ENCODE measurements at places on chromosomes 1 and 21. TPM values are rescaled to one million over a fixed set of nuclear protein-coding genes. Genes with fewer than 3 reads are reported as not detected.

DNA sequence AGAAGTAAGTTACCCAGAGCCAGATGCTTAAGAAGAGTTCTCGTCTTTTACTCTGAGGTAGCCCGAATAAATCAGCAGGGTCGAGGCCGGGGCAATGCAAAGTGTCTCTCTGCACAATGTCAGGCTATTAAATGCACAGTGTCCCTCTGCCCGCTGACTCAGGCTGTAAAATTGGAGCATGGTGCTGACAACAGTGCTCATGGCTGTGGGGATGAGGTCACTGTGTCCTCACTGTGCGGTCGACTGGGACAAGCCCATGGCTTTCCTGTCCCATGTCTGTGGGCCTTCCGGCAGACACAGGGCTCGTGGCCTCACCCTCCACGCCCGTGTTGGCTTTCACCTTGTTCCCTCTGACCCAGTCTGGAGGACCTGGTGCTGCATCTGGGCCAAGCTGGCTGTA is 14.6 kb upstream of the SLC2A1 start:
- DNase-seq: no peak

The LCE1A gene
- not detected for polyA plus RNA-seq

- DNase-seq: peak; percentile 74
These were observed 52.4 kb upstream of the GPR157 start for GRCh38 chr1:9181176-9181906.

DNA sequence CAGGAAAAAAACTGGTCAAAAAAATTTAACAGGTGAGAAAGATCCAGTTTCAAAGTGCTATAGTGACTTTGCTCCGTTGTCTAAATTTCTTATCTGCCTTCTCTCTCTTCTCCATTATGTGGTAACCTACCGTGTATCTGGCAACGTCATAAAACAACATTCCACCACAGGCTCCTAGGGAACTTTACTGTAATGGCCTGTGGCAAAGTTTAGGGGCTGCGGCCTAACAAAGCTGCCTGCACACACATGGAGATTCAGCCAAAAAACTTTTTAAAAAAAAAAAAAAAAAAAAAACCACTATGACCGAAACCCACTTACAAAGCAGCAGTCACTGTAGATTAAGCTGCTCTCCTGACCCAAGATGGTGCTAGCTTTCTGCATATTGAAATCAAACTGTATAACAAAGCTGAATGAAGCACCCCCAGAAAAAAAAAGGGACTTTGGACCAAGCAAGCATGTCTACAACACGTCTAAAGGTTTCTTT is 202.6 kb downstream of the SLC45A1 start:
- DNase-seq: no peak

- DNase-seq: no peak
These were observed 83.3 kb downstream of the DISP1 start for GRCh38 chr1:222898191-222898527.

GRCh38 chr21:27528697-27529096 is 561.8 kb upstream of the ADAMTS5 start:
- DNase-seq: no peak

The CRYAA gene
- not detected for polyA plus RNA-seq

The COL24A1 gene
- polyA plus RNA-seq: 0.02 TPM

DNA sequence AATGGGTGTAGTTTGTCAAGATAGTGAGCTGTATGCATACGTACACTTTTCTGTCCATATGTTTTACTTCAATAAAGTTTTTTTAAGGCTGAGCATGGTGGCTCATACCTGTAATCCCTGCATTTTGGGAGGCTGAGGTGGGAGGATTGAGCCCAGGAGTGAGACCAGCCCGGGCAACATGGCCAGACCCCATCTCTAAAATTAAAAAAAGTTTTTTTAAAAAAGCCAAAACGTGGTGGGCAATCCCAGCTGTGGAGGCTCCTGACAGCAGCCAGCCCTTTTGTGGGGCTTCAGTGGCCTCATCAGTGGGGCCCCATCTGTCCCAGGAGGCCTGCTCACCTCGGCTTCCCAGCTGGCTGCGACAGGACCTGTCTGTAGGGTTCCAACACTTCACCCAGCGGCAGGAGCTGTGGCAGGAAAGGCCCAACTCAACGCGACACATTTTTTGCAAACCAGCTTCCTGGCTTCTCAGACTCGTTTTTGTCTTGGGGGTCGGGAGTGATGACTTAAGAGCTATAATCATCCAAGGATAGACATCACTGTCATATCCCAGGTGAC is 56.9 kb upstream of the LBR start:
- no peak for DNase-seq

The OR10J4 gene
- not detected for polyA plus RNA-seq

The MAP3K7CL gene
- polyA plus RNA-seq: 6.1 TPM

DNA sequence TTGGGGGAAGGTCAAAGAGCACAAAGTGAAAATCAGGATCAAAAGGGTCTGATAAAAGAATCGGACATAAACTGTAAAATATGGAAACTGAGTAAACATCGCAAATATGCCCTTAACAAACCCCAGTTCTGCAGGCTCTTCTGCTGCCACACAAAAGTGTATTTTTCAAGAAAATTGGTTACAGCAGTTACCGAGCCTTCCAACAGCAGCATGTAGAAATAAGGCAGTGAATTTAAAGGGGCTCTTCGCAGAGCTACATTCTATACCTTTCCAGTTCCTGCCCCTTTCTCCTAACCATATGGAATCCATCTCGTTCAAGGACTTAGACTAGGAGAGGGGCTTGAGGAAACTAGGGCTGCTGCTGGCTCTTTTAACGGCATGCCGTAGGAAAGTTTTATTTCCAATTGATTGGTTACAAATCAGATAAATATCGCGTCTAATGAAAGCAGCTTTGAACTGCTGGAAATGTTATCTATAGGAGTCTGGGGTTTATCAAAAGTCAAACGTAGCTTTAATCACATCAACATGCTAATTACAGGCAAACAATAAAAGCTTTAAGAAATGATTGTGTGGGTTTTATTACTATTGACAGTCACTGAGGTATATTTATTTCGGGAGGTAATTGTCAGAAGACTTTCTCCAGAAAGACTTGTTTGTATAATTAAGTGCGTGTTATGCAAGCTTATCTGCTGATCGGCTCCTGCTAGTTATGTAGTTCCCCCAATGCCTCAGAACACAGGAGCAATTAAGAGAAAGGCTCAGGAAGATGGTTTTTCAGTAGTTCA is 59.1 kb downstream of the GORAB start:
- DNase-seq: no peak

DNA sequence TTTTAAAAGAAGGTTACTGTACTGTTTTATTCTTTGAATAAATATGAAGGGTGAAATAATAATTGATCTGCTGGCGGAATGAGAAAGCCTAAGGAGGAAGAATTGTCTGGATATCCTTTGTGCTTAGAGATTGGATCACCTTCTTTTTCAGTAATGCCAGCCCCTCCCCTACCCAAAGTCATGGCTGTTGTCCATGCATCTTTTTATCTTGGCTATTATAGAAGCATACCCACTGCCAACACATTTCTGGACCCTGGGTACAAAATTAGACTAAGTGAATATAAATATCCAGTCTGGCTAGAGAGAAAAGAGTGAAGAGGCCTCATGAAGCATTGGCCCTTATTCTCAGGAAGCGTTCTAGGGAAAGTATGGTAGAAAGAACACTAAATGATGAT is 28.1 kb downstream of the AK4 start:
- no peak for DNase-seq

DNA sequence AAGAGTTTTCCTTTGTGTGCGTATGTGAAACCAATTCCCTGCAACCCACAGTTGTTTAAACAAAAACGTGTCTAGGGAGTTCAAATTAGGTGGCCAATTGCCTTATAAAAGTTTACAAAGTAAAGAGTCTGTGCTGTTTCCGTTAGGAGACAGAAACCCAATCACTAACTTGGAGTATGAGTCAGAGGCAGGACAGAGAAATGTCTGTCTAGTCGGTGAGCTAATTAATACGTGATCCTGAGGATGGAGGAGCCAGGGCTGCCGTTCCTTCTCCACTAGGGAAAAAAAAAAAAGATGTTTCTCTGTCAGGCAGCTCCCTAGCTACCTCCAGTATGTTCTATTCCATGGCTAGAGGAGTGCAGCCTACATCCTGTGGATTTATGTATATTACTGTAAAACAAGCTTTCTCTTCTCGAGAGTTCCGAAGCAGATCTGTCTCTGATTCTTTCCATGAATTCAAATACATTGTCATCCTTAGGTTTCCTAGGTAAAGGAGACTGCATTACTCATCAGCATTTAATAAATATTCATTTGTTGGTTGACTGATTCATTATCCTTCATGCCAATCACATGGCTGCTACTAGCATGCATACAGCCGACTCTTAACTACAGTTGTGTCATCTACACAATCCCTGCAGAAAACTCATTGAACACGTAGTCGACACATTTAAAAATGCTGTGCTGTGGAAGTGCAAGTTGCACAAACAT is 430.6 kb downstream of the KIF26B start:
- DNase-seq: no peak

The FAM72C gene
- polyA plus RNA-seq: 0.67 TPM

GRCh38 chr1:244104309-244105060 is 53.4 kb downstream of the ZBTB18 start:
- DNase-seq: no peak

DNA sequence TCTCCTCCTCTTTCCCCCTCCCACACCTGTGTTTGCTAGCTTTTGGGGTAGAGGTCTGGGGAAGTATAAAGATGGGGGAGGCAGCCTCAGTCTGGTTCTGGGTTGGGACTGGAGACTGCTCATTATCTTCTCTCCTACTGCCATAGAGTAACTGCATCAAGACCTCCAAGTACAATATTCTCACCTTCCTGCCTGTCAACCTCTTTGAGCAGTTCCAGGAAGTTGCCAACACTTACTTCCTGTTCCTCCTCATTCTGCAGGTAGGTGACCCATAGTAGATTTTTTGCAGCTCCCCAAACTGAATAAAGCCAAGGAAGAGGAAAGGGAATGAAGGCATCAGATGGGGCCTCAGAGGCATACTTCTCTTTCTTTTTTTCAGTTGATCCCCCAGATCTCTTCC is 5.3 kb downstream of the ATP8B2 start:
- no peak for DNase-seq

The LRRC39 gene
- 0.46 TPM for polyA plus RNA-seq

GRCh38 chr21:41381731-41382130 is 19.9 kb downstream of the MX2 start:
- no peak for DNase-seq

DNA sequence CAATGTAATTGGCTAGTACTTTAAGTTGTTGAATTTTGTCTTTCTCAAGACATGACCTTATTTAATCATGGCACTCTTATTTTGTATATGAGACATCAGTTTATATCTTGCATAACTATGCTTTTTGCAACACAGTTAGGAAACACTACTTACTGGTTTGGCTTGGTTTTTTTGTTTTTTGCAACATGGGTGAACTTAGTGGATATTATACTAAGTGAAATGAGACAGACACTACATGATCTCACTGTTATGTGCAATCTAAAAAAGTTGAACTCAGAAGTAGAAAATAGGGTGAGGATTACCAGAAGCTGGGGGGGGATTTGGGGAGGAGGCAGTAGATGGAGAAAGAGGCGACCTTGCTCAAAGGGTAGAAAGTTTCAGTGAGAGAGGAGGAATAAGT is 132.1 kb downstream of the PLA2G4A start:
- no peak for DNase-seq

DNA sequence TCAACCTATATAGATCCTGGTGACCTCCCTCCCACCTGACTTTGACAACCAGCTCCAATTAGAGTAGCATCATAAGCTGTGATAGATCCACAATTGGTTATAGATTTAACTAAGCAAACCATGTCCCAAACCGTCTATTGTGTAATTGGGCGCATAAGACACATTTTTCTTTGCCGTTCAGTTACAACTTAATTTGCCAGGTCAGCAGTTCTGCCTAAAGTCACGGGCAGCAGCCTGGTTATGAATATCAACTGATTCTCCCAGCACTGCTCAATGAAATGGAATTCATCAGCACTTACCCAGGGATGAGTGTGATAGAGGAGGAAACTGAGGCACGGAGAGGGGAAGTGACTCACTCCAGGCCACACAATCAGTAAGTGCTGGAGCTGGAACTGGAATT is 73.4 kb downstream of the KLHDC7A start:
- DNase-seq: no peak

DNA sequence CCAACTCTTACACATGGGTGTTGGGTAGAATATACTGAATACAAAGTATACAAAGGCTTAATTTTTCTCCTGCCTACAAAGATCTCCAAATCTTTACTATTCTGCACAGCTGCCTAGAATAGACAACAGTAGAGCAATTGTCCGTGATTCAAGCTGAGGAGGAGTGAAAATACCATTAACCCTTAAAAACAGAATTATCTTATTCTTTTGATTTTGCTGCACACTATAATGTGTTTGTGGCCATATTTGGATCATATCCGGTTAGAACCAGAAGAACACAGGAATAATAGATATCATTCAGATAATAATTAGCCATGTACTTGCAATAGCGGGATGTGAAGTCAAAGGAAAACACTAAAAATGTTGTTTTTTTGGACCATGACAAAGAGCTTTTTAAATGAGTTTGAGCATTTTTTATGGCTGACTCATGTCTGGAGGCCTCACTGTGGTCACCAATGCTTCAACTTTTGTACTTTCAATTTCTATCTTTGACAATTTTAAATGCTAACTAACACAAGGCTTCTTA is 197.6 kb upstream of the FOXD3 start:
- peak; percentile 78 for DNase-seq

DNA sequence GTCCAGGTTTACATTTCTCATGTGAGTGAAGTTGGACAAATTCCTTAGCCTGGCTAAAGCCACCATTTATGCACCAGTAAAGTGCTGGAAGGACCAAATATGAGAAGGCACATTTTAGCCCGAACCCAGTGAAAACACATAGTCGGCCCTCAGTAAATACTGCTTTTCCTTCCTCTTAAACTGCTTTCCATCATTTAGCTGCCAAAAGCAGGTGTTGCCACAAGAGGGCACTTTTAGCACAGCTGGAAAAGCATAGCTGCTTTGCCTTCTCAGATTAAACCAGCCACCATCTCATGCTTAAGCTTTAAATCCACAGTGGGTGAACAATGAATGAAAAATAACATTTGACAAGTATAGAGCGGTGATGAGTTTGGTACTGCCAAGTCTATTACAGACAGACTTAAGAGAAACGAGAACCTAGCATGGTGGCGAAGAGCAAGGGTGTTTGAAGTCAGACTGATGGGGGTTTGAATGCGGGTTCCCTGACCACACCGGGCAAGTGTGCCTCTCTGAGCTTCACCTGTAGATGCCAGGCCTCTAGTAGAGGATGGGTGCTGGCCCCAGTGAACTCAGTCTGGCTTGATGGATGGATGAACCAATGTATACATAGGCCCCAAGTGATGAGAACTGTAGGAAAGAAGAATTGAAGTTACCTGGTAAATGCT is 57.8 kb downstream of the SLC35D1 start:
- DNase-seq: peak; percentile 83

The A3GALT2 gene
- polyA plus RNA-seq: 0.11 TPM
